ENCODE measurements at places on chromosomes 2 and 18.
A peak's percentile ranks its signal among the peaks of the same experiment; 100 is the strongest.

DNA sequence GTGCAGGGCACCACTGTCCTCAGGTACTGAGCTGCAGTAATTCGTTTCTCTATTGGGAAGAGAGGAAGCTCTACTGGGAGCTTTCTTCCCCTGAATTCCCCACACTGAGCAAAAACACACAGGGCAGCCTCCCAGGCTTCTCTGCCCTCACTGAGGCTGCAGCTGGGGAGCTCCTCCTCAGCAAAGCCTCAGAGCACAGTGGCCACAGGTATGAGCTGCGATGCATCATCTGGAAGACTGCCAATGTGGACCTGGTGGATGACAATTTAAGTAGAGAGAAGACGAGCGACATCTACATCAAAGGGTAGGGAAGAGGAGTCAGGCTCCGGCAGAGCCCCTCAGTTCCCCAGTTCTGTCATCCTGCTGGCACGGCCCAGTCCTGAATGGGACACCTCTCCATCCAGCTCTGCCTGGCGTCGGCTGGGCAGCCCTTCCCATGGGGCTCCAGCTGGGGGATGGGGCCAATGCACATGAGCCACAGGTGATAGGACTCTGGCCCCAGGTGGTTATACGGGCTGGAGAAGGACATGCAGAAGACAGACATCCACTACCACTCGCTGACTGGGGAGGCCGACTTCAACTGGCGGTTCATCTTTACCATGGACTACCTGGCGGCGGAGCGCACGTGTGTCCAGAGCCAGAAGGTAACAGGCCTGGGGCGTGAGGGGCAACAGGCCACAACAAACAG, 37.6 kb downstream of the LMAN2L start:
- DNase-seq: no peak

DNA sequence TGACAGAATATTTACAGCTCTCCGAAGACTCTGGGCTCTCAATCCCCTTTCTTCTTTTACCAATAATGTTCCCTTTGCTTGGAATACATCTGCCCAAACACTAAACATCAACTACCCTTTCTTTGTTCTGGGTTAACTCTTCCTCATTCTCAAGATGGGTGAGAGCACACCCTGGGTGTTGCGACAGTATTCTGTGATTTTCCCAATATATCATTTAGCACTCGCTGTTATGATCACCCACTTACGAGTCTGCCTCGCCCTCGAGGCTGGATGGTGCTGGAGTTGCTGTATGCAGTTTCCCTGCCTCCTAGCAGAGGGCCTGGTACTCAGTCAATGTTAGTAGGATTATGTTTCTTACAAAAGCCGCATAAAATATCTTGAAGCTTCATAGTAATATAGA, 93.2 kb downstream of the SOCS6 start:
- no peak for DNase-seq

DNA sequence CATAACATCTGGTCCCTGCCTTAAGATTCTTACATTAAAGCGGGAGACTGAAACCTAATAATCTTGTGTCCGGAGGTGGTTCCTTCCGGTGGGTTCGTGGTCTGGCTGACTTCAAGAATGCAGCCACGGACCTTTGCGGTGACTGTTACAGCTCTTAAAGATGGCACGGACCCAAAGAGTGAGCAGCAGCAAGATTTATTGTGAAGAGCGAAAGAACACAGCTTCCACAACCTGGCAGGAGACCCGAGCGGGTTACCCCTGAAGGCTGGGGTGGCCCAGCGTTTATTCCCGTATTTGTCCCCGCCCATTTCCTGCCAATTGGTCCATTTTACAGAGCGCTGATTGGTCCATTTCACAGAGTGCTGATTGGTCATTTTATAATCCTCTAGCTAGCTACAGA, 122.3 kb upstream of the SIX2 start:
- DNase-seq: no peak

DNA sequence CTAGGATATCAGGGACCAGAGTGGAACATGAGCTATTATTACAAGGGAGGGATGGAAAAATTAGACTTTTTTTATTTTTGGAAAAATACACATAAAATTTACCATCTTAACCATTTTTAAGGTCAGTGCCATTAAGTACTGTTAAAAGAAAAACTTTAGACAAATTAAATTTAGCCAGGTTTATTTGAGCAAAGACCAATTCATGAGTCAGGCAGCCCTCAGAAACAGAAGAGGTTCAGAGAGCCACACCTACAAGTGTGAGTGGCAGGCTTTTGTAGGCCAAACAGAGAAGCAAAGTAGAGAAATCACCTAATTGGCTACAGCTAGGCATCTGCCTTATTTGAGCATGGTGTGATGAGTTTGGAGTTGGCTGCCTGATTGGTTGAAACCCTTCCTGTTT, 301.3 kb upstream of the RAB12 start:
- DNase-seq: no peak

- DNase-seq: no peak
These were observed 96.1 kb upstream of the SALL3 start for GRCh38 chr18:78883501-78883900.

- no peak for DNase-seq
These were observed 5.1 kb upstream of the LANCL1 start for GRCh38 chr2:210481601-210482175.

GRCh38 chr2:136798766-136799165, 33.4 kb downstream of the THSD7B start:
- no peak for DNase-seq

- DNase-seq: no peak
These were observed 11.6 kb upstream of the PTPN2 start for GRCh38 chr18:12895626-12896025.

- no peak for DNase-seq
These were observed 20.3 kb downstream of the ADCYAP1 start for GRCh38 chr18:924987-925386.

GRCh38 chr2:169071455-169071854, 2.1 kb downstream of the DHRS9 start:
- DNase-seq: no peak

DNA sequence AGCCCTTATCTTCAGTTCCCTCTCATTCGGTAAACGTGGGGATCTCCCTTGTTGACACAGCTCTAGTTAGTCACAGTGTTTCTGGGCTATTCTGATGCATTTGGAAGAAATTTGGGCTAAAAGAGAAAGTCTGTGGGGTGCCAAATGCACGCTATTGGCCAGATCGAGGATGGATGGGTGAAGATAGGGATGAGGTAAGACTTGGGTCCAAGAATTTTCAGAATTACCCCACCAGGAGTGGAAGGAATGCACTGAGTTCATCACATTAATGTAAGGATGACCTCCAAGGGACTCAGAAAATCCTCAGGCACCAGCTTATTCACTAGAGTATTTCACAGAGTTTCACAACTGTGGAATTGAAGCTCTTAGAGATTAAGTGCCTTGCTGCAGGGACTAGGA, 49.3 kb downstream of the NRP2 start:
- no peak for DNase-seq

DNA sequence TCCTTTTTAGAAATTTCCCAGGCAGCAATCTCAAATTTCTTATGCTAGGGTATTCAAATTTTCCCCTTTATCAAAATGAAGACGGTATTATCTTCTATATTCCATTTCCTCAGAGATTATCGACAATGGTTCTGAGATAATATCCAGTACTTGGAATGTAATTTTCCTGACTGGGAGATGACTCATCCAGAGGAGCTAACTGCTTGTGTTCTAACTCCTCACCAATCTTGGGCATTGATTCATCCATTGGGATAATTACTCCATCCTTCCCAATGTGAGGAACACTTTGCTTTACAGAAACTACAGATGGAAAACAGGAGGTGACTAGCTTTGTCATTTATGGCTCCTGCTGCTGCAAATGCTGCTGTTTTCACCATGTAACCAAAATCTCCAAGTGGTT, 239.4 kb upstream of the LYPD1 start:
- no peak for DNase-seq

- DNase-seq: no peak
These were observed 80.9 kb upstream of the BCL2L11 start for GRCh38 chr2:111039628-111040383.

DNA sequence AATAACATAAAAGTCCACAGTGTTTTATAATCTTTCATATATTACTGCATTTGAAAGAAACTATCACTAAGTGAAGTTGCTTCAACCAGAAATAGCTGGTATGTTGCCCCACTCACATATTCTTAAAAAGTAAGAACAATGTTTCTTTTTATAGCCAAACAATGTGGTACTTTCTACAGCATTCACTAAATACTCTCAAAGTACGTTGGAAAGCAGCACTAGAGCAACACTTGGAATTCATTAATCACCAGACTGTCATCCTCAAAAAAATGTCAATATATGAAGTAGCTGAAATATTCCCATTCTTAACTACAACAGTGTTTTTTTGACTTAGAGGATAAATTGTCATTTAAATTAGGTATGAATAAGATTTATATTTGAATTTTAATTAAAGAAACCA, 32.8 kb downstream of the COBLL1 start:
- no peak for DNase-seq

DNA sequence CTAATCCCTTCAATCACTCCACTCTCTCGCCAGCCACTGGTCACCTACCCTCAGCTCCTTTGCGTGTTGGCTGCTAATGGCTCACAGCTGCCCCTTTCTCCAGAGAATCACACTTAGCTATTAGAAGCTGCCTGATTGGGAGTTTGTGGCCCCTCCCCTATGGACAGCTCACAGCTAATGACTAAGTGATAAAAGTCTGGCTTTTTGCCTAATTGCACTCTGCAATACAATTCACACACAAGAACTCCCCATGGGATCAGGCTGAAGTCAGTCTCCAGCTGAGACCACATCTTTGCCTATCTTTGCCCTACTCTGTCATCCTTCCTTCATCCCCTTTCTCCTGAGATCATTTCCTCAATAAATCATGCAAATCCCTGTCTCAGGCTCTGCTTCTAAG, 701.9 kb upstream of the RAB6C start:
- no peak for DNase-seq

GRCh38 chr18:68843473-68844089, 45.7 kb downstream of the CCDC102B start:
- DNase-seq: no peak

DNA sequence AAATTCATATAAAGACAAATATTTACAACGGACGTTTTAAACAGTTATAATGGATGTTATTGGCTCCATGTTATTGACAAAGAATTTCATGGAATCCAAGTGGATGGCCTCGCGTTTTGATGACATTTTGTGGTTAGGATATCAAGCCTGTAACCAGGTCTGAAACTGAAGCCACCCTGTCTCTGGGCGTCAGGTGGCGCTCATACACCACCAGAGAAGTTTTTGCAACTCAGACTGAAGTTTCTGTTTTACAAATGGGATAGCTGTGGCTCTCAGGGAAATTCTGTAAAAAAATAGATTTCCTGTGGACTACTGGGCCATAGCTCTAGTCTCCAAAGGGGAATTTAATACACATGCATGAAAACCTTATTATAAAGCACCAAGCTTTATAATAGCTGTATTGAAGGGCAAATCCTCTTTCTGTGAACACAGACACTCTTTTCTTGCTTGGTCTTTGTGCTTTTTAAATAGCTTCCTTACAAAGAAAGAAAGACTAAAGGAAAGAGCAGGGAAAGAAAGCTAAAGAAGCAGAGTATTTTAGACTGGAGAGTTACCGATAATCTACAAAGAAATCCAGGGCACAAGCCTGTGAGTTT, 86.7 kb downstream of the C18orf54 start:
- peak; percentile 4 for DNase-seq
